ENCODE measurements at places on chromosomes 12 and 14.

- DNase-seq: no peak
Observed at GRCh38 chr14:85607651-85608081, 77.7 kb downstream of the FLRT2 start.

DNA sequence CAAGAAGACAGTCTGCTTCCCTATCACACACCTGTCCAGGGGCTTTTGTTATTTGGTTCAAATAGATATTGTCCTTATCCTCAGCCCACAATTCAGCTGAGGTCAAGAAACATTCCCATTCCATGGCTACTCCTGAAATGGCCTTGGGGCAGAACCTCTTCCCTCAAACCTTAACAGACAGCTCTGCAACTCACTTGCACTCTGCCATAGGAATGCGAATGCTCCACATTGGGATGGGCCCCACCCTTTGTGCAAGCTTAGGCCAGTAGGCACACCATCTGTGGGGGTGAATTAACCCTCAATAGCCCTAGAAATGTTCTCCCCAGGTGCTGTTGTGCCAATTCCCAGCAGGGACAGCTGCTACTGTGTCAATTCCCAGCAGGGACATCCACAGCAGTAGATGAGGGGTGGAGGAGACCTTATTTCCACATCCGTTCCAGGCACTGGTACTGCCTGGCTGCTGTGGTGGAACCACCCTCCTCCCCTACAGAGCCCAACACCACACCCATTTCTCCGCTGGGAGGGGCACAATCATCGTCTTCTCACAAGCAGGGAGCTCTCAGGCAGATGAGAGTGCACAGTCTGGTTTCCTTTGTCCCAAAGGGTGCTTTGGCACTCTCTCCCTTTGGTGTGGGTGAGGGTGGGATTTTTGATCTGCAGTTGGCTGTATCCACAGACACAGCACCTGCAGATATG, 42.3 kb upstream of the GLIPR1 start:
- DNase-seq: no peak

GRCh38 chr12:15584366-15585041, 204.7 kb downstream of the EPS8 start:
- no peak for DNase-seq

DNA sequence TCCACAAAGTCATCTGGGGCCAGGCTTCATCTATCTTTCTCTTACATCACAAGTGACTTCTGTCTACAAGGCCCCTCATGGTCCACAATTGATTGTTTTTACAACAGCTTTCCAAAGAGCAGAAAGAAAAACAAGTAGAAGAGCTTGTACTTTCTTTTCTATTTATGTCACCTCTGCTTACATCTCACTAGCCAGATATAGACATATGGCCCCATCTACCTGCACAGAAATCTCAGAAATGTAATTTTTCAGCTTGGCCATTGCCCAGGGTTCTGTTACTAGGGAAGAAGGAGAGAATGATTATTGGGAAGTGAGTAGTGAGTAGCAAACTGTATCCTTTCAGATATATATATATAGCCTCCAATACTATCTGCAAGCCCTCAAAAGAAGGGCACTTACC, 210.5 kb upstream of the PLEKHG7 start:
- DNase-seq: no peak

DNA sequence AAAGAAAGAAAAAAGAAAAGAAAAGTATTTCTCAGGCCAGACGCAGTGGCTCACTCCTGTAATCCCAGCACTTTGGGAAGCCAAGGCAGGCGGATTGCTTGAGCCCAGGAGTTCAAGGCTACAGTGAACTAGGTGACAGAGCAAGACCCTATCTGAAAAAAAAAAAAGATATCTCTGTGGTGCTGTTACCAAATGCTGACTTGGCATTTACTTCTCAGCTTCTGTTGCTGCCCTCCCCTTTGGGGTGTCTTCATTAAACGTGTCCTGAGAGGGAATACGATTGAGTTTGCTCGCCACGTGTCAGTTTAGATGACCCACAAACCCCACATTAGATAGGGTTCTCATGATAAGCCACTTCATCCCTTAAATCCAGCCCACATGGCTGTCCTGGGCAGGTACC, 4.4 kb upstream of the POLR3B start:
- DNase-seq: no peak

DNA sequence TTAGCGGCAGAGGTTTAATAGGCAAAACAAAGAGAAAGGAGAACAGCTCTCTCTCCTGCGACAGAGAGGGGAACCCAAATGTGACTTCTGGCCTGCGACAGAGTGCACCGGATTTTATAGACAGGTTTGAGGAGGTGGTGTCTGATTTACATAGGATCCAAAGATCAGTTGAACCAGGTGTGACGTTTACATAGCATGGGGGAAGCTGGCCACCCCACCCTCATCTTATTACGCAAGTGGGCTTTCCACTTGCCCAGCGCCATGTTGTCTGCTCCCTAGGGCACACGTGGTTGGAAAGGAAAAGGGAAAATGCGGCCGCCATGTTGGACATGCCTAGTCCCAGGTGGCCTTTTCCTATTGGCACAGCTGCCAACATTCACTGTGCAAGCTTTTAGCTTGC, 17.4 kb downstream of the BCL2L14 start:
- DNase-seq: no peak

DNA sequence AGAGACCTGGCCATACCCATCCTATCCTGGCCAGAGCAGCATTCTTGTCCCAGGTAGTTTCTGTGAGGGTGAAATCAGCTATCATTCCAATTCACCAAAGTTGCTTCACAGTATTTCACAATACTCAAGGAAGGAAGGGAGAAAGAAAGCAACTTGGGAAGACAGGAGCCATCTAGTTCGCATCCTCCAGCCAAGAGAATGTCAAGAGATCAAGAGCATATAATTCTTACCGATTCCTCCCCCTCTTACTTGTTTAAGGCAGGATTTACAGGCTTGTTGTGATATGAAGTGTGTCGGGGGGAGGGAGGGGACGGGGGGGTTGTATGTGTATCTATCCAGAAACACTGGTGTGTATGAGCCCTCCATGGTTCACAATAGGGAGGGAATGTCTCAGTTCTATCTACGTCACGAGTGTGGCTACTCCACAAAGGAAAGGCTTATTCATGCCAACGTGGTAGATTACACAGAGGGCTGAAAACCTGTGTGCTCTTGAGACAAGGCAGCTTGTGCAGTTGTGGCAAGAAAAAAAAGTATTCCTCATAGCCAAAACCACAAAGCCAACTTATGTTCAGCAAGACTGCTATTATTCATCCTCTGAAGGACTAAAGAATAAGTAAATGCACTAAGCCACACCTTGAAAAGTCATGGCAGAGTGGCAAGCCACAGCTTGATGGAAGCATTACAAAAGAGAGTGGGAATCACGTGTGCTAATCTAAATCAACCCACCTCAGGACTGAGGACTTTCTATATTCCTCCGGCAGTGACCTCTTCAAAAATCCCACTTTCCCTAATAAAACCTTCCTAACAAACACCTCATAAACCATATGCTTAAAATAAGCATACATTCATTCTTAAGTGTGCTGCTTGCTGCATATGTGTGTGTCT, 35.0 kb downstream of the CORO1C start:
- DNase-seq: no peak

DNA sequence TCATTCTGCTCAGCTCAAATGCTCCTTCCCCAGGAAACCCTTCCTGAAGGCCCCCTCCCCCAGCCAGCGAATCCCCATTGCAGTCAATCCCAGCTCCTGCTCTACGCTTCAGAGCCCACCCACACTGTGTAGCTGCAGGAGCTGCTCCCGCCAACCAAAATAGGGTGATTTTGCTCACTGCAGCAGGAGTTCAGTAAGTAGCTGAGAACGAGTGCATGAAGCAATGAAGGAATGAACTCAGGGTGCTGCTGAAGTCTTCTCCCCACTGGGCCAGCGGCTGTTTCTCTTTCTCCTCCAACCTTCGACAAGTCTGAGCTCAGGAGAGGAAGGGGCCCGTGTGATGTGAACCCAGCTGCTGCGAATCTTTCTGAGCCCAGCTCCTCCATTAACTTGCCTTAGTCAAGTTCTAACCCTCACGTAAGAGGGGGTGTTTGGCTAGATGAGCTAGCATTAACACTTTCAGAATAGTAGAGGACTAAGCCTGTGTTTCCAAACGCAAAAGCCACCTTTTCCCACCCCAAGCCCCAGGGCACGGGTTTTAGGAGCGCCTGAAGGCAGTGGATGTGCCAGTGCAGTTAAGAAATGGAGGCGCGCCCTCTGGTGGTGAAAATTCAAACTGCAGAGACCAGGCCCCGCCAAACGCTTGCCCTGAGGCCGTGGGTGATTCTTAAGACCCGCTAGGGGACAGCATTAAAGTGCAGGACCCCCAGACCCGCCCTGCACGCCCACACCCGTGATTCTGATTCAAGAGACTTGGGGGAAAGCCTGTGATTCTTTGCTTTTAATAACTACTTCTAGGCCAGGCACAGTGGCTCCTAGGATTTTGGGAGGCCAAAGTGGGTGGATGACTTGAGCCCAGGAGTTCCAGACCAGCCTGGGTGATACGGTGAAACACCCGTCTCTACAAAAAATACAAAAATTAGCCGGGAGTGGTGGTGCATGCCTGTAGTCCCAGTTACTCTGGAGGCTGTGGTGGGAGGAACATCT, 11.9 kb upstream of the SERPINA4 start:
- peak; percentile 15 for DNase-seq

DNA sequence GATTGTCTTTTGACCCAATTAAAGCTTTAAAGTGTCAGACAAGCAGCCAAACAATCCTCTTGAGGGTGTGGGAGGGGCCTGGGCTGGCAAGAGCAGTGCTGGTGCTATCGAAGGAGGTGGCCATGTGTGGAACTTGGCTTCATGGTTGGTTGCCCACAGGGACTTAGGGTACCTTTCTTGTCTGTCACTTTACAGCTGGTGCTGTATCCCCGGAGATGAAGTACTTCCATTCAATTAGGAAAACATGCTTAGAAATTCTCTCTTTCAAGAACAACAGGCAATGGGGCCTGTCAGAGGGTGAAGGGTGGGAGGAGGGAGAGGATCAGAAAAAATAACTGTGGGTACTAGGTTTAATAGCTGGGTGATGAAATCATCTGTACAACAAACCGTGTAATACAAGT, 86.5 kb downstream of the DAAM1 start:
- no peak for DNase-seq

DNA sequence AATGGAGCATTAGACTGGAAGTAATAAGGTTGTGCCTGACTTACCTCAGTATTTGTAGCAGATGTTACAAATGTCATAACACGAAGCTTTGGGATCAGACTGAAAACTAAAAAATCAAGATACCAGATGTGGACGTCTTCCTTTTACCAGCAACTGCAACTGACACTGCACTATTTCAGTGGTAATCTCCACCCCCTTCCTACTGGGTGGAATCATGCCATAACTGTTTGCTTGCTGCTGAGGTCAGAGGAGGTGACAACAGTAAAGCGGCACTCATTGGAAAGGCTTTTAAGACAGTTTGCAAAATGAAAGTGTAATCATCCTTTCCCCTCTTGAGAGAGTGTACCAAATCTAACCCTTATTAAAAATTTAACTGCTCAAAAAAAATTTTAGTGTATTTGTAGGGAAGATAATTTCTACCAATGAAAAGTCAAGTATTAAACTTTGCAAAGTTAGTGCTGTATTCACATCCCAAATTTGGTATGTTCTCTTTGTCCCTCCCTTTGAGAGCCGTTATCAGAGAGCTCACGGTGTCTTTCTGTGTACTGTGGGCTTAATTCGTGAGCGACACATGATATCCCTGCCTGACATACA, 420.7 kb downstream of the NPAS3 start:
- no peak for DNase-seq

DNA sequence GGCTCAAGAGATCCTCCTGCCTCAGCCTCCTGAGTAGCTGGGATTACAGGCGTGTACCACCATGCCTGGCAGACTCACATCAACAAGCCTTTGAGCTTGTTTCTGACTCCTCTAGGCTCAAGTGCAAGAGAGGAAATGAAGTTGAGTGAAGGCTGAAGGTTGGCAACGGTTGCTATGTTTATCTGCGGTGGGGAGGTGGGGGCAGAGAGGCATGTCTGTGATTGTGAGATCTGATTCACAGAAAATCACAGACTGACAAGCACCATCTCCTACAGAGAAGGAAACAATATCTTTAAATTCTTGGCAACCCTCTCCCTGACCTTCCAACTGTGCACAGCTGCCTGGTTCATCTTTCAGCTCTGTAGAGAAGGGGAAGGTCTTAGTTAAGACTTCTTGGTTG, 22.1 kb upstream of the NINJ2 start:
- DNase-seq: peak; percentile 66

DNA sequence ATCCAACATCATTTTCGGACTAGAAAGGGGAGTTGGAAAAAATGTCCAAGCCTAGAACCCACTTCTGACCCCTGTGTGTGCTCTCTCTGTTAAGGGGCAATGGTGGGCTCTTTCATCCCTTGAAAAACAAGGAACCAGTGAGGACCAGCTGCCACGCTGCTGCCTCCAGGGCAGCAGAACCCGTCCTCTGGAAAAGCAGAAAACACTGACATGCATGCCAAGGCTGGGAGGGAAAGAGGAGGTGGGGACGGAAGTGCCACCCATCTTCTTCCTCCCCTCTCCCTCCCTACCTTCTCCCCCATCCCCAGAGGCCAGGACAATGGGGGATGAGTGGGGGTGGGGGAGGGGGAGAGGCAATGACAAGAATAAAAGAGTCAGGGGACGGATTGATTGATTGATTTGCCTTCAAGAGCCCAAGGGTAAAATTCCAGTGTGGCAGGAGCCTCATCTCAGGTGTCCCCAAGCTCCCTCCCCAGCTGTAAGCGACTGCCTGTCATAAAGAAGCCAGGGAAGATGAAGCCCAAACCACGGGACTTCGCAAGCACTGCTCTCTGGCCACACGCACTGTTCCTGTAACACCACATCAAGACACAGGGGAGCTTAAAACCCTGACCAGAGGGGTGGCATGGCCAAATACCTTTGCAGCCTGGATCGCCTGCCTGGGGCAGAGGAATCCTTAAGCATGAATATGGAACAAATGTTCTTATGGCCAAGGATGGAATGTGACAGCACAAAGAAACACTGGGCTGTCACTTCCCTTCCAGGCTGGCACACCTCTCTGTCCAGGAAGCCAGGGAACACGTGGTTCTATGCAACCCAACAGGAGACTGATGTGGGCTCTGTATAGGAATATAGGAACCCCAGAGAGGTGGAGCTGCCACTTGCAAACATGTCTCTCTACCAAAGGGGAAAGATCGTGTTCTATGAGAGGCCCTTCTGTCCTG, 38.9 kb upstream of the BDKRB2 start:
- DNase-seq: no peak

- no peak for DNase-seq
Observed at GRCh38 chr14:80636071-80636470, 305.5 kb downstream of the CEP128 start.

- no peak for DNase-seq
Observed at GRCh38 chr14:31268216-31268615, 60.6 kb upstream of the HECTD1 start.

- DNase-seq: no peak
Observed at GRCh38 chr12:68450947-68451260, 118.7 kb upstream of the MDM1 start.

GRCh38 chr14:88163731-88164255, 158.9 kb downstream of the GPR65 start:
- no peak for DNase-seq

- DNase-seq: no peak
Observed at GRCh38 chr14:105312973-105313372, 1.6 kb upstream of the PACS2 start.

- no peak for DNase-seq
Observed at GRCh38 chr14:68774771-68775613, 17.9 kb downstream of the ZFP36L1 start.

GRCh38 chr14:101991352-101991751, 27.0 kb downstream of the DYNC1H1 start:
- no peak for DNase-seq

GRCh38 chr14:100085462-100085861, 20.2 kb downstream of the EVL start:
- no peak for DNase-seq
